ENCODE measurements at places on chromosomes 12 and 14. TPM values are rescaled to one million over a fixed set of nuclear protein-coding genes. Genes with fewer than 3 reads are reported as not detected.
A peak's percentile ranks its signal among the peaks of the same experiment; 100 is the strongest.

DNA sequence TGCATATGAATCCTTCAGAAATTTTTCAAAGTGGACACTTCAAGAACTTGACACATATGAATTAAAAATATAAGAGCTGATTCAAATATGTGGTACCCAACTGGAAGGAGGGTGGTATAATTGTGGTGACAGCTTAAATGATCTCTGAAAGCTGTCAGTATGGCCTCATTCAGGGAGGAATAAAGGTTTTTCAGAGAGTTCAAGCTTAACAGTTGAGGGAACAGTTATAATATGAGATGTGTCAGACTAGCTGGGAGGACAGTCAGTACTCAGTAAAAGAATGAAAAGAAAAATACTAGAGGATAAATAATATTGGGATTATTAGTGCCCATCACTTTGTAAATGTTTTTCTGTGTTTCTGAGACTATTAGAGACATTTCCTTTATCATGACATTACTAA lies 277.5 kb downstream of the RASSF9 start:
- no peak overlapping the region for H3K27ac ChIP-seq
- H3K36me3 ChIP-seq = no peaks in the 10 kb centered on the region
- no peak for DNase-seq
- no peaks in the 10 kb centered on the region for H3K27me3 ChIP-seq

DNA sequence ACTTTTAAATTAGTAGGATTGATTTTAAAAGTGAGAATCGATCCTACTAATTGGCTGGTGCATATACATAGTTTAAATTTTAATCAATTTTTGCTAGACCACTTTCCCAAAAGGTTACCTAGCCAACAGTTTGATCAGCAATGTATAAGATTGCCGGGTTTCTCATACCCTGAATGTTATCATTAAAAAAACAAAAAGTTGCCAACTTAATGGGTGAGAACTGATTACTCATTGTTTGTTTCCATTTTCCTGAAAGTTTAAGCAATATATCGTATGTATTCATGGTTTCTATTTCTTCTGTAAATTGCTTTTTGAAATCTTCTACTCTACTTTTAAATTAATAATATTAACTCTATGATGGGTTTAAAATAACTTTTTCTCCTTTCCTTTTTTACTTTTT lies 4.4 kb upstream of the MYBPC1 start:
- H3K4me1 ChIP-seq = no peaks in the 10 kb centered on the region
- H3K27ac ChIP-seq = no peak overlapping the region
- no peak overlapping the region for H3K4me3 ChIP-seq
- H3K36me3 ChIP-seq = no peaks in the 10 kb centered on the region
- H3K27me3 ChIP-seq = peaks cover 18% of the 10 kb centered on the region
- no peak for DNase-seq

DNA sequence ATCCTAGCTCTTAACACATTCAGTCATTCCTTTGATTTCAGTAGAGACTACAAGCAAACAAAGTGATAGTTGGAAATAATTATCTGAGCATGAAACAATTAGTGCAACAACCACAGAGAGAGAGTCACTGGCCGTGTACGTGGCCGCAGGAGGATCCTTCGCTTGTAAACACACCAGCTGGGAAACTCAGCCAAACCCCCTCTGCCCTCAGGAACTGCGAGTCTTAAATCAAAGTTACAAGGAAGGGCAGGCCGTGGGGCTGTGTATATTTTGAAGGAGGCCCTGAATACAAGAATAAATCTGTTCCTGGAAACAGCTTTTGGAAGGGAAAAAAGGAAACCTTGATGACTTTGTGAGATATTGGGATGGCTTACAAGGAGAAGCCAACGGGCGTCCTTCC lies 164.5 kb downstream of the ANO2 start:
- DNase-seq = no peak
- H3K27me3 ChIP-seq = peaks cover 8% of the 10 kb centered on the region
- no peaks in the 10 kb centered on the region for H3K4me1 ChIP-seq
- H3K27ac ChIP-seq = no peak overlapping the region
- no peak overlapping the region for H3K4me3 ChIP-seq

- peak overlapping the region; percentile 87 for H3K4me3 ChIP-seq
- H3K27ac ChIP-seq = peak overlapping the region; percentile 98
- peak; percentile 79 for DNase-seq
- H3K27me3 ChIP-seq = peaks cover 2% of the 10 kb centered on the region
- H3K36me3 ChIP-seq = peaks cover 21% of the 10 kb centered on the region
Observed at GRCh38 chr14:99272899-99273765, 1.1 kb upstream of the BCL11B start.

GRCh38 chr12:92529944-92530343 lies 172.8 kb upstream of the PLEKHG7 start:
- peaks cover 15% of the 10 kb centered on the region for H3K4me1 ChIP-seq
- H3K27ac ChIP-seq = no peak overlapping the region
- no peaks in the 10 kb centered on the region for H3K27me3 ChIP-seq
- no peak for DNase-seq
- no peak overlapping the region for H3K4me3 ChIP-seq
- H3K36me3 ChIP-seq = peaks cover 2% of the 10 kb centered on the region

The TMEM63C gene
- 1.4 TPM for total RNA-seq

The PZP gene
- total RNA-seq = not detected

The ACOT6 gene
- 0.18 TPM for total RNA-seq

The PLA2G1B gene
- 0.51 TPM for total RNA-seq

Data from activated CD4-positive, alpha-beta T cell treated with anti-CD3 and anti-CD28 coated beads for 36 hours (primary cell).